Esophagus muscularis mucosa (tissue), 4 donors: ENCODE measurements at places on chromosomes 1 and 21. TPM values are rescaled to one million over a fixed set of nuclear protein-coding genes. Genes with fewer than 3 reads are reported as not detected.

The KRTAP8-1 gene
- not detected for total RNA-seq

The GPR89A gene
- 16.4 TPM for total RNA-seq

The BMP8B gene
- total RNA-seq: 3.2 TPM

The FMOD gene
- 32.9 TPM for total RNA-seq

The SOAT1 gene
- 19.7 TPM for total RNA-seq

The RNF223 gene
- total RNA-seq: not detected

The SEMA4A gene
- total RNA-seq: 4.1 TPM

The TAGLN2 gene
- 276 TPM for total RNA-seq

The B3GALT5 gene
- 0.98 TPM for total RNA-seq

The HSPB7 gene
- total RNA-seq: 111 TPM

The OR2L5 gene
- total RNA-seq: not detected

The CLDN17 gene
- total RNA-seq: not detected

The MANEAL gene
- total RNA-seq: 3.3 TPM

The KRTAP11-1 gene
- not detected for total RNA-seq

The PLD5 gene
- total RNA-seq: 0.33 TPM

The ROR1 gene
- total RNA-seq: 5.8 TPM

The CACNA1S gene
- total RNA-seq: not detected

The NES gene
- total RNA-seq: 16.6 TPM

The CLDN19 gene
- not detected for total RNA-seq

The HSD17B7 gene
- total RNA-seq: 6.5 TPM

The OR2AK2 gene
- total RNA-seq: not detected

The HYI gene
- 56.5 TPM for total RNA-seq

The NIBAN1 gene
- total RNA-seq: 813 TPM

The DMBX1 gene
- total RNA-seq: not detected

The SPATA45 gene
- total RNA-seq: not detected

The NUF2 gene
- not detected for total RNA-seq

The SPRR1A gene
- total RNA-seq: not detected

The HMGN2 gene
- total RNA-seq: 263 TPM

The RGS1 gene
- 12.9 TPM for total RNA-seq

The FCRL1 gene
- total RNA-seq: not detected

The KIF14 gene
- total RNA-seq: under 0.01 TPM

The SPATA46 gene
- not detected for total RNA-seq

The TPTE gene
- total RNA-seq: not detected

The HOOK1 gene
- 0.33 TPM for total RNA-seq

The KCNE1 gene
- 2.7 TPM for total RNA-seq

The S100A6 gene
- 432 TPM for total RNA-seq

The CA14 gene
- 0.33 TPM for total RNA-seq

The GJA9 gene
- not detected for total RNA-seq

The AKR7A3 gene
- total RNA-seq: 0.50 TPM

The HFM1 gene
- 1.6 TPM for total RNA-seq

The RHBDL2 gene
- not detected for total RNA-seq

The ADAMTSL4 gene
- total RNA-seq: 86.1 TPM

The S100A8 gene
- 13.2 TPM for total RNA-seq
